Stimulated activated CD8-positive, alpha-beta memory T cell treated with anti-CD3 and anti-CD28 coated beads, Interleukin-2, amount 100 ng/mL, for 48 hours (primary cell): ENCODE measurements at places on chromosomes 2 and 18.

- no peak for DNase-seq
Observed at GRCh38 chr18:51559902-51560287, 362.4 kb upstream of the MEX3C start.

GRCh38 chr18:66874812-66875474 lies 271.1 kb upstream of the CDH19 start:
- no peak for DNase-seq

GRCh38 chr2:16351541-16351940 lies 314.1 kb downstream of the CYRIA start:
- no peak for DNase-seq

DNA sequence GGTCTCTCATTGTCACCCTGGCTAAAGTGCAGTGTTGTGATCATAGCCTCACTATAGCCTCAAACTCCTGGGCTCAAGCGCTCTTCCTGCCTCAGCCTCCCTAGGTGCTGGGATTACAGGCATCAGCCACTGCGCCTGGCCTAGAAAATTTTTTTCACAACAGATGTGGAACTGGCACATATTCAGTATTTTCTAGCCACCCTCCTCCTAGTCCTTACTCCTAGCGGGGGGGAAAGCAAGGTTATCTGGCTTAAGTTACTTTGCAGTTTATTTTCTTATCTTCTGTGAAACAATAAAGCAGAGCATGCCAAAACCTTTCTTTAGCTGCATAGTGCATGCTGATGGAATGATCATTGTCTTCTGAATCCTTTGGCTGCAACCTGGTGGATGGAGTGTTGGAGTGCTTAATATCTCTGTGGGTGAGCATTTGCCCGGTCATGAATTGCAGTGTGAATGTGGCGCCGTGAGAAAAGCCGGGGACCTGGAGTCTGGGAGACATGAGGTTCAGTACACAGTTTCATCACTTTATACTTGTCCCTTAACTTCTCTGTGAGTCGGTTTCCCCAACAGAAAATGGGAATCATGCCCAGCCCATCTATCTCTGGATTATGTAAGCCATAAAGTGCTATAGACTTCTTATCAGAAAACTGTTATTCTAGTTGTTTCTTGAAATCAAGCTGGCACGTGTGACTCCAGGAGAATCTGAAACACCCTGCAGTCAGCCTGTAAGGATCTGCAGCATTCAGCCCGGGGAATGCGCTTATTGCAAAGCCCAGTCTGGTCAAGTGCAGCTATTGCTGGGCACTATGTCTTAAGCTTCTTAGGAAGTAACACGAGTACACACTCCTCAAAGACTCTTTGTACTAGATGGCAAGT lies 38.2 kb upstream of the MAP3K20 start:
- no peak for DNase-seq

DNA sequence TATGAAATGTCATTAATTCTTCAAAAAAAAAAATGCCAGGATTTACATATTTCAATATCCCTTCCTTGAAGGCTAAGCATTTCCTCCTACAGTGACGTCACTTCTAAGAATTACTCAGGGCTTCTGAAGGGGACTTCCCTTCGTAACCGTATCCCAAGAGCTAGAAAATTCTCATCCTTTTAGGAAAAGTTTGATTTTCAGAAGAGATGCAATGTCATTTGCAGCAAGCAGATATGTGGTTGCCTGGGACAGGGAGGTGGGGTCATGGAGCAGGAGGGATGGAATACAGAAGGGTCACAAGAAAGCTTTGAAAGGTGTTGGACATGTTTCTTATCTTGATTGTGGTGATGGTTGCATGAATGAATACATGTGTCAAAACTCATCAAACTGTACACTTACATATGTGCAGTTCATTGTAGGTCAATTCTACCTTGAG lies 97.0 kb upstream of the ATL2 start:
- DNase-seq, result no peak

GRCh38 chr18:32010124-32010721 lies 8.4 kb upstream of the RNF125 start:
- no peak for DNase-seq

DNA sequence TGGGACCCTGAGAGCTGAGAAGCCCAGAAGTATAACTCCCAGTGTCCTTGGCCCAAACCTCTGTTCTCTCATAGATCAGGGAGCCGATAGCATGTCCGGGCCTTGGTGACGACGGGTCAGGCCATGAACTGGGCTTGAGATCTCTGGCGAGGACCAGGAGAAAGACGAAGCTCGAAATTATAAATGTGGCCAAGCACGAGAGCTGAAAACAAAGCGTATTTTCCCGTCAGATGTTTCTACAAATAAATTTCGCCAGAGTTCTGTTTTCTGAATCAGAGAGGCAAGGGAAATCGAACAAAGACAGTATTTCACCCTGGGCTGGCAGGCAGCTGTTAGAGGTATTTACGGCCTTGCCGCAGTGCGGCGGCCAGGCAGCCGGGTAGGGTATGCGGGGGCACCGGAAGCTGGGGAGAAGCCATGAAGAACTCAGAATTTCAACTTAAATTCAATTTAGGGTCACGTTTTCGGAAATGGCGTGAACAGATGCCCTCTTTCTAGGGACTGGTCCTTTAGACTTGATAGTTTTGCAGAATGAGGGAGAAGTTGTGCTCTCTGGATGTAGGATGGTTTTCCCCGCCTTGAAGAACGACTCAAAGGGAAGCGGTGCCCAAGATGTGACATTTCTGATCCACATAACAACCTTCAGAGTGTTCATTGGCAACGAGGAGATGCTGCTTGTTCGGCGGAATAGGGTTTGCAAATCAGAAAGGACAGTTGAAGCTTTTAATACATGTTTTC lies 9.6 kb downstream of the HOXD8 start:
- no peak for DNase-seq

GRCh38 chr18:58977801-58978200 lies 113.1 kb downstream of the ZNF532 start:
- no peak for DNase-seq

- DNase-seq, result no peak
Observed at GRCh38 chr18:2293109-2293839, 278.0 kb downstream of the METTL4 start.
